ENCODE measurements at places on chromosomes 2 and 18. TPM values are rescaled to one million over a fixed set of nuclear protein-coding genes. Genes with fewer than 3 reads are reported as not detected.

ANTXR1 gene
- 12.7 TPM for total RNA-seq

GRCh38 chr2:18930971-18931370, 341.6 kb upstream of the NT5C1B start:
- H3K27me3 ChIP-seq = no peaks in the 10 kb centered on the region
- no peaks in the 10 kb centered on the region for H3K36me3 ChIP-seq
- no peak overlapping the region for H3K4me3 ChIP-seq
- peaks cover 5% of the 10 kb centered on the region for H3K4me1 ChIP-seq
- H3K27ac ChIP-seq = no peak overlapping the region

DNA sequence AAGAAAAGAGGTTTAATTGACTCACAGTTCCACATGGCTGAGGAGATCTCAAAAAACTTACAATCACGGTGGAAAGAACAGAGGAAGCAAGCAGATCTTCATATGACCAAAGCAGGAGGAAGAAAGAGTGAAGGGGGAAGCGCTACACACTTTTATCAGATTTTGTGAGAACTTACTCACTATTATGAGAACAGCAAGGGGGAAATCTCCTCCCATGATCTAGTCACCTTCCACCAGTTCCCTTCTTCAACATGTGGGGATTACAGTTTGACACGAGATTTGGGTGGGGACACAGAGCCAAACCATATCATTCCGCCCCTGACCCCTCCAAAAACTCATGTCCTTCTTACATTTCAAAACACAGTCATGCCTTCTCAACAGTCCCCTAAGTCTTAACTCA, 54.2 kb downstream of the G6PC2 start:
- no peaks in the 10 kb centered on the region for H3K4me1 ChIP-seq
- no peak overlapping the region for H3K27ac ChIP-seq
- H3K27me3 ChIP-seq = no peaks in the 10 kb centered on the region
- H3K4me3 ChIP-seq = no peak overlapping the region
- no peaks in the 10 kb centered on the region for H3K36me3 ChIP-seq
- no peak for DNase-seq

DNA sequence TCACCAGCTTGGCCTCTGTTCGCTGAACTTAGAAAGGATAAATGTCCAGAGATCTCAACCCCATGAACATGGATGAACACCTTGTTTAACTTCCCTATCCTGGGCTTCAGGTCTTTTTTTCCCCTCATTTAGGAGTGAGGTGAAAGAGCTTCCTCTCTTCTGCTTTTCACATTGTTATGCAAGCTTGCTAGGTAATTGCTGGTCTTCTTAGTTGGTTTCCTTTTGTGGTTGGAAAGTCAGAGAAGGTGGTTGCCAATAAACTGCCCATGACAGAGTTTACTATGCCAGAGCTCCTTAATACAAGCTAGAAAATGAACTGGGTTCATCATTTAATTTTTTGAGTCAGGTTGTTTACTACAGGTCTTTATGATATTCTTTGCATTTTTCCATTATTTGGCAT, 16.6 kb downstream of the SLC9A4 start:
- no peak overlapping the region for H3K4me3 ChIP-seq
- H3K36me3 ChIP-seq = no peaks in the 10 kb centered on the region

Measured in psoas muscle (tissue), 8 donors.